AG04450 (cell line): ENCODE measurements at places on chromosomes 3 and 15. TPM values are rescaled to one million over a fixed set of nuclear protein-coding genes. Genes with fewer than 3 reads are reported as not detected.
A peak's percentile ranks its signal among the peaks of the same experiment; 100 is the strongest.

Gene XCR1
- polyA plus RNA-seq: not detected in 2 replicates

Gene RPL4
- 5,001 and 5,274 TPM in 2 replicates for polyA plus RNA-seq

Gene TMEM266
- polyA plus RNA-seq: 0.05 TPM in 1 of 2 replicates, not detected in the other

Gene ACTC1
- polyA plus RNA-seq: 0.46 and 0.48 TPM in 2 replicates

Gene LMOD3
- polyA plus RNA-seq: not detected in 2 replicates

- no peak for DNase-seq
These were observed 254.0 kb upstream of the GPR149 start for GRCh38 chr3:154684021-154684420.

- no peak for DNase-seq
These were observed 14.6 kb downstream of the HEMK1 start for GRCh38 chr3:50583897-50584296.

DNA sequence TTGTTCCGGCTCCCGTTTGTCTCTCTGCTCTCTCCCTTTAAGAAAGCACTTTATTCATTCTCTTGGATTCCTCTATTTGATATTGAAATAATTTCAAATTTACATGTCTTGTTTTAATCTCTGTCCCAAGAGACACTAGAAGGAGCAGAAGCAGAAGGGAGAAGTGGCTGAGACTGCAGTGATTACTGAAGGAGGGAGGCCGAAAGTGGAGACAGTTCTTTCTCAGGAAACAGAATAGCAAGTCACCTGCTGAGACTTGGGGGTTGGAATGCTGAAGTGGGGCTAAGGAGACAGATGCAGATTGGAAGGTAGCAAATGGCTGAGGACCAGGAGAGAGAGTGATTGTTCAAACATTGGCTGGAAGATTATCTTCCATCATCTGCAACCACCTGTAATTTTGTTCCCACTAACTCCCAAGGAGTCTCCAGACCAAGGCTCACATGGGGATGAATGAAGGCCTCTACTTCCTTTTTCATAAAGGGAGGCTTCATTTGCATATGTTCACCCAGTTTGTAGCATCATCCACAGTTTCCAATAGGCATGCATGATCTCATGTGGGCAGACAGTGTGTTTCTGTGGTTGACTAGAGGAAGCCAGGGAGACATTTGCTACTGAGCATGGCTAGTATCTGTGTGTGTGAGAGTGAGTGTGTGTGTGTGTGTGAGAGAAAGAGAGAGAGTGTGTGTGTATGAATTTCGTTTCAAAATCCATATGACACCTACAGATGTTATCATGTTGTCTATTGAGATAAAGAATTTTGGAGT is 24.0 kb downstream of the LTF start:
- DNase-seq: no peak

GRCh38 chr3:42960282-42960681 is 18.8 kb upstream of the GASK1A start:
- DNase-seq: no peak

- DNase-seq: no peak
These were observed 30.9 kb downstream of the MYO9A start for GRCh38 chr15:72086920-72087648.

- no peak for DNase-seq
These were observed 4.5 kb downstream of the CDHR4 start for GRCh38 chr3:49794926-49795905.

DNA sequence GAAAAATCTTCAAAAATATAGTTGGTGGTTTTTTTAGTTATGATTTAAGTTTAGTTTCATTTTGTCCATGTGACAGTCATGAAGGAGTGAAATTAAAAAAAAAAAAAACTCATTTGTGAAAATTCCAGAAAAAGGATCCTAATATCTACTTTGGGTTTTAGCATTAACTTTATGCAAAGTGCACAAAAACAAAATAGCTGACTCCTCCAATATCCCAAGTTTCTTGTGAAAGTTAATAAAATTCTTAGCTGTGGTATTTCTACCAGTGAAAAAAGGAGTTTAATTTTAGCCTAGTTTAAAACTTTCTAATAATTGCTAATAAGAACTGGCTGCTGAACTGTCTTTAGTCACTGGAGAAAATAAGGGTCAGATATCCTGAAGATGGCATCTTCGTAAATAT is 40.8 kb upstream of the RASA2 start:
- DNase-seq: no peak

GRCh38 chr3:116757315-116757714 is 47.7 kb downstream of the TUSC7 start:
- no peak for DNase-seq

GRCh38 chr3:36729204-36730056 is 34.9 kb downstream of the DCLK3 start:
- DNase-seq: peak; percentile 23

DNA sequence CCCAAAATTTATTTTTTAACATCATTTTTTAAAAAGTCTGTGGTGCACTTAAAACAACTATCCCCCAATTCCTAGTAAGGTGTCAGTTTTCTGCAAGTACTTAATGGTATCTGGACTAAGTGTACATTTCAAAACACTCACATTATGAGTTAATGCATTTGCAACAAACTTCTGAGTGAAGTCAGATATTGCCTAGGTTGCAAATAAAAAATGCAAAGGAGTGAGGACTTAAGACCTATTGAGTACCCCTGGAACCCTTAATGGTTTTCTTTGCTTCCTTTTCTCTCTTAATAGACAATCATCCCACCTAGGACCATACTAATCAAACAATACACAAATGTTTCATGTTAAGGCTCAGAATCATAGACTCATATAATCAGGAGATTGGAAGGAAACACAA is 1.8 kb upstream of the P2RY1 start:
- no peak for DNase-seq

GRCh38 chr15:63864186-63864585 is 30.4 kb upstream of the HERC1 start:
- no peak for DNase-seq

DNA sequence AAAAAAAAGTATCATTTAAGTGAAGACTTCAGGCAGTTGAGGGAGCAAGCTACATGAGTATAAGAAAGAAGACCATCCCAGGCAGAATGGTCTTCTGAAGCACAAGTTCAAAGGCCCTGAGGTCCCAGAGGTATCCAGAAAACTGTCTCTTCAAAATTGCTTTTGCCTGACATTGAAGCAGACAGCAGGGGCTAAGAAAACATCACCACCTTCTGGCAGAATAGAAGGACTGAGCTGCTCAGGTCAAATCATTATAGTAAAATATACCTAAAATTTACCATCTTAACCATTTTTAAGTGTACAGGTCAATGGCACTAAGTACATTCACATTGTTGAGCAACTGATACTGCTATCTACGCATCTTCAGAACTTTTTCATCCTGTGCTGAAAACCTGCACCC is 16.4 kb downstream of the GPR160 start:
- no peak for DNase-seq

GRCh38 chr15:74995182-74995778 is at the start of gene SCAMP5:
TSS of gene SCAMP5 (plus strand) at chr15:74995563. CDS start at chr15:75011840, 16,277 bp downstream.
- peak; percentile 78 for DNase-seq

DNA sequence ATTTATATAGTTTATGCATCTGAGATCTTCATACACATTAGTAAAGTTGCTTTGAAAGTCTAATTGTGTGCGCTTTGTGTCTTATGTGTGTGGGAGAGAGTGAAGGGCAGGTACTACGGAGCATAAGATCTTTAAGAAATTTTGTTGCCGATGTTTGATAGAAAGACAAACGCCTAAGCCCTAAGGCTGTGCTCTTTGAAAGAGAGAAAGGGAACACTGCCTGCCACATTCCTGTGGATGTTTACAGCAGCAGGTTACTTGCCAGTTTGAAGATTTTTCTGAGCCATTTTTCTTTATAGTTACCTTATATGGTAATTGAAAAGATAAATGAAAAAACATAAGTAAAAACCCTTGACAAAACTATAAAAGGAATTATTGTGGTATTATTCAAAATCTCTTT is 17.0 kb downstream of the DTWD1 start:
- no peak for DNase-seq

GRCh38 chr15:84598250-84598649 is 2.6 kb upstream of the ZSCAN2 start:
- no peak for DNase-seq
